ENCODE measurements at places on chromosomes 3 and 15.

- no peak for DNase-seq
Measured at GRCh38 chr3:109018828-109019227, 65.1 kb upstream of the GUCA1C start.

DNA sequence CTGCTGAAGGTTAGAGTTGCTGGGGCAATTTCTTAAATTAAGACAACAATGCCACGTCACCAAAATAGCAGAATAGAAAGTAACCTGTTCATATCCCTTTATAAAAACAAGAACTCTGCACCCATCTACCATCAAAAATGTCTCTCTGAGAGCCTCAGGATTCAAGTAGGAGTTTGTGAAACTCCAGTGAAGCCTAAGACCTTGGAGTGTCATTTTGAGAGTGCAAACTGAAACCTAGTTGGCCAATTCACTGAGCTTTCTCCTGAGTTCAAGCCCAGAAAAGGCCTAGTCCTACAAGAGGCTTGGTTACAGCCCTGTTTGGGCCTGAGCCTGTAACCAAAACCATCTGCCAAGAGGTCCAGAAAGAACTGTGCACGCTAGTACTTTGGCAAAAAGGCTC lies 335.1 kb downstream of the EFHB start:
- DNase-seq = no peak

GRCh38 chr3:104825116-104825515 lies 541.6 kb upstream of the ALCAM start:
- DNase-seq = no peak

- DNase-seq = no peak
Measured at GRCh38 chr3:86744051-86744450, 246.9 kb downstream of the VGLL3 start.

- no peak for DNase-seq
Measured at GRCh38 chr3:56969851-56970250, 90.6 kb upstream of the SPATA12 start.

DNA sequence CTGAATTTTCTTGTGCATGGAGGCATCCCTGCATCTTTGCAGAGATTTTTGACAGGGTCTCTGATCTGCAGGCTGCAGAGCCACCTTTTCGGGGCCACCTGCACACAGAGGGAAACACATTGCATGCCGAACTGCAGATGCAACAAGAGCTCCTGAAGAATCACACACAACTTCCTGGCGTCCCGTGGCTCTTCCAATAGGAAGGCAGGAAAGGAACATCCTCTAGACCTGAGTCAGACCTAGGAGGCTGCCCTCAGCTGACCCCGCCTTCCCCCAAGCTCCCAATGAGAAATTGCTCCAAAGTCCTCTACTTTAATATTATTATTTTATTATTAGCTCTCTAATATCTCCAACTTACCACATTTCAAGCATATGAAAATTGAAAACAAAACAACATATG lies 213.2 kb upstream of the ARRDC4 start:
- DNase-seq = no peak

- no peak for DNase-seq
Measured at GRCh38 chr3:46102059-46102779, 74.9 kb upstream of the XCR1 start.

DNA sequence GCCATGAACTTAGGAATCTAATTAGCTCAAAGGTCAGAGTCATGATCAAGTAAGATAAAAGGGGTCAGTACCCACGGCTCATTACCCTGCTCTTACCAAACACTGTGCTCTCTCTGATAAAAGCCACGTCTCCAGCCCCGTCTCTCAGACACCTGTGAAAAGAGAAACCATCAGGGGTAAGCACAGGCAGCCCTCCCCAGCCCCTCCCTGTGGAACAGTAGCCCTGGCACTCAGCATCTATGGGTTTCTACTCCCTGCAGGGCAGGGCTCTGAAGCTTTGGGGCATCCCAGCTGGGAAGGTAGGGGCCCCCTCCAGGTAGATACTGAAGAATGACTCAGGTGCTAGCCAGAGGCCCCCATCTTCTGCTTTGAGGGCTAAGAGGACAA lies 10.5 kb downstream of the LTF start:
- no peak for DNase-seq

DNA sequence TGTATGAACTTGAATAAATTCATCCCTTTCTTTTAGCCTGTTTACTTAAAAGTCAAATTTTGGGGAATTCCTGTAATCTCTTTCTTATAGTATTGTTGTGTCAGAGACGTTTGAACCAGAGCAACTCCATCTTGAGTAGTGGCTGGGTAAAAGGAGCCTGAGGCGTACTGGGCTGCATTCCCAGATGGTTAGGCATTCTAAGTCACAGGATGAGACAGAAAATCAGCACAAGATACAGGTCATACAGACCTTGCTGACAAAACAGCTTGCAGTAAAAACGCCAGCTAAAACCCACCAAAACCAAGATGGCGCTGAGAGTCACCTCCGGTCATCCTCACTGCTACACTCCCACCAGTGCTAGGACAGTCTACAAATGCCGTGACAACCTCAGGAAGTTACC lies 94.5 kb downstream of the P3H2 start:
- no peak for DNase-seq

GRCh38 chr3:168223085-168223484 lies 127.4 kb upstream of the GOLIM4 start:
- DNase-seq = no peak

- no peak for DNase-seq
Measured at GRCh38 chr15:101092156-101092866, 159.5 kb downstream of the CHSY1 start.

DNA sequence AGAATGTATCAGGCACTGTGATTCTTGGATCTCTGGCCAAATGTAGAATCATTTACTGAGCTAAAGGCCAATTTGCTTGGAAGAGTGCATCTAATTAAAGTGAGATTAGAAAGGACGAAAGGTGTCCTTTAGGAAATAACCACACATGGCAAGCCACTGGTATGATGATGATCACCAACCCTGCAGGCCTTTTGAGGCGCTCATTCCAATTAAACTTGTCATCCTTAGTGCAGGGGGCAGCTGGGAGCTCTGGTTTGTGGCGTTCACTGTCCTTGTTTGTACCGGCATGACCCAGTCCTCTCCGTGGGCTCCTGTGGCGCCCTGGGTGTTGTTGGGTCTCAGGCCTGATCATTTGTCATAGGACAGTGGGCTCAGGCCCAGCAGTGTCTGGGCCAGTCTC lies 11.0 kb downstream of the LIMD1 start:
- no peak for DNase-seq

- no peak for DNase-seq
Measured at GRCh38 chr3:140573011-140573410, 104.9 kb upstream of the TRIM42 start.

DNA sequence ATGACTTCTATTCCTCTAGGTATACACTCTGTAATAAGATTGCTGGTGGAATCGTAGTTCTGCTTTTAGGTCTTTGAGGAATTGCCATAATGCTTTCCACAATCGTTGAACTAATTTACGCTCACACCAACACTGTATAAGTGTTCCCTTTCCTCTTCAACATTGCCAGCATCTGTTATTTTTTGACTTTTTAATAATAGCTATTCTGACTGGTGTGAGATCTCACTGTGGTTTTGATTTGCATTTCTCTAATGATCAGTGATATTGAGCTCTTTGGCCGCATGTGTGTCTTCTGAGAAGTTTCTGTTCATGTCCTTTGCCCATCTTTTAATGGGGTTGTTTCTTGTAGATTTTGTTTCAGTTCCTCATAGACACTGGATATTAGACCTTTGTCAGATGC lies 12.8 kb downstream of the NXPE3 start:
- no peak for DNase-seq

DNA sequence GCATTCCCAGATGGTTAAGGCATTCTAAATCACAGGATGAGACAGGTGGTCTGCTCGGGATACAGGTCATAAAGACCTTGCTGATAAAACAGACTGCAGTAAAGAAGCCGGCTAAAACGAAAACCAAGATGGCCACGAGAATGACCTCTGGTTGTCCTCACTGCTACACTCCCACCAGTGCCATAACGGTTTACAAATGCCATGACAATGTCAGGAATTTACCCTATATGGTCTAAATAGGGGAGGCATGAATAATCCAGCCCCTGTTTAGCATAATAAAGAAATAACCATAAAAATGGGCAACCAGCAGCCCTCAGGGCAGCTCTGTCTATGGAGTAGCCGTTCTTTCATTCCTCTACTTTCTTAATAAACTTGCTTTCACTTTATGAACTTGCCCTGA lies 151.1 kb downstream of the ZNF385D start:
- no peak for DNase-seq

- DNase-seq = no peak
Measured at GRCh38 chr3:181497358-181497757, 214.4 kb upstream of the SOX2 start.

DNA sequence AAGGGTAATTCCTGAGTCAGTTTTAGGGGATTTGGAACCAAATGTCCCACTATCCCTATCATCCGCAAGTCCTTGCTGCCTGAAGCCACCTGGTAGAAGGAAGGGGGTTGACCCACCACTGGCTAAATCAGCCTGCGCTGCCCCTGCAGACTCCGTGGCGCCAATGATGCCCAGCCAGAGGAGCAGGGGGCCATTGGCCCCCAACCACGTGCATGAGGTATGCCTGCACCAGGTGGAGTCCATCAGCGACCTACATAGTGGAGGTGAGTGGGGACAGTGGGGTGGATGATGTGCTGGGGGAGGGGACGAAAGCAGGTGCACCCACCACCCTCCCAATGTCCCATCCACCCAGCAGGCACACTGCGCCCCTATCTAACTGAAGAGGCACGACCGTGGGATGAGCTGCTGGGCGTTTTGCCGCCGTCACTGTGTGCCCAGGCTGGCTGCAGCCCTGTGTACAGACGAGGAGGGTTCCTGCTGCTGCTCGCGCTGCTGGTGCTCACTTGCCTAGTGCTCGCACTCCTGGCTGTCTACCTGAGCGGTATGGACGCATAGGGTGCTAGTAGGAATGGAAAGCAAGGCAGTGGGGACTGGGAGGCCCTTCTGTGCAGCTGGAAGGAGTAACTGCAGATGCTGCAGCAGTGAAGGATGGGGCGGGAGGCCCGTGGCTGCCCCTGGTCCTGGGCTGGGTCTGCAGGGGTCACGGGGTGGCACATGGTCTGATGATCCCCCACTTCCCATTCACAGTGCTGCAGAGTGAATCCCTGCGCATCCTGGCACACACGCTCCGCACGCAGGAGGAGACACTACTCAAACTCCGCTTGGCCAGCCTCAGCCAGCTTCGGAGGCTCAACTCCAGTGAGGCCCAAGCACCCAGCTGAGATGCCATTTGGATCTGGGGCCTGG lies 5.7 kb downstream of the IFRD2 start:
- no peak for DNase-seq

DNA sequence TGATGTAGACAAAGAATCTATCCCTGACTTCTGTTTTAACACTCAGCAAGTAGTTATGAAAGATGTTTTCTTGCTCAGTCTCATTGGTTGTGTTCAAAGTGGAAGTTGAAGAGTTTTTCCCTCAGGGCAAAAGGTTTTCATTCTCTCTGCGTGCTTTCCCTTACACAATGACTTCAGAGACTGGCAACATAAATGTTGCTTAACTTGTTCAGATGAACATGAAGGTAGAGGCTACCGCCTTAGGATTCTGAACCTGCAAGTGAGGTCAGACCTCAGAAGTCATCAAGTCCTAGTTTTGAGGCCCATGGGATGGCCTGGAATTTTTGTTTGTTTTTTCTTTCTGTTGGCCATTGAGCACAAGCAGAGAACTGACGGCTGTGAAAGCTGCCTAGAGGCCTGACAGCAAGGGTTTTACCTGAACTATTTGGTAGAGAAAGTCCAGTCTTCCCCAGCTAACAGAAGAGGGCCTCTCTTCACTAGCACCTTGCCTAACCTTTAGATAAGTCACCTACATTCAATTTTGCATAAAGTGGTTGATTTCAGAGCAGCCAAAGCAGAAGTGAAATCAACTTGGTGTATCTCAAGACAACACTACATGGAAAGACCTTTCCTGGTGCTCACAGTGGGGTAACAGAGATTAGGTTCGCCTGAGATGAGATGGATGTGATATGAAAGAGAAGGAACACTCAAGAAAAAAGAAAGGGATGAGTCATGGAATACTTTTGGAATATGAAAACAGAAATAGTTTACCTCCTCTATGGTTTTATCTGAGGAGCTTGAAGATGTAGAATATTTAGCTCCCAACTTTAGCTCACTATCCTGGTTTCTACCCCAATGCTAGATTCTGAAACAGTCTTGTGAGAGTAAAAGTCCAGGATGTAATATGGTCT lies 53.6 kb upstream of the AP4E1 start:
- no peak for DNase-seq

DNA sequence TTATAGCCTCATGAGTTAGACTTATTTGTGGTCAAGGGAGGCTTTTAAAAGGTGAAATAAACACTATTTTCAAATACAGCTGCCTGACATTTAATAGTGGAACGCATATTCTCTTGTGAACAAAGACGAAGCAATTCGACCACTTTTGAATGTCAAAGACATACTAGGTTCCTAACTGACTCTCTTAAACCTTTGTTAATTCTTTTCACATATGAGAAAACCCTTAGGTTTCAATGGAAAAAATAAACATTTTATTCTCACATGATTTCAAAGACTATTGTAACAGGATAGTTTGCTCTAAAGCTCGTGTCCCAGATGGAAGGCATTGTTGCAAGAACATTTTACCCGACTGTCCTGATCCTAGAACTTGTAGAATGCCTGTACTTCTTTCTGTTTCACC lies 74.8 kb upstream of the BOC start:
- no peak for DNase-seq

DNA sequence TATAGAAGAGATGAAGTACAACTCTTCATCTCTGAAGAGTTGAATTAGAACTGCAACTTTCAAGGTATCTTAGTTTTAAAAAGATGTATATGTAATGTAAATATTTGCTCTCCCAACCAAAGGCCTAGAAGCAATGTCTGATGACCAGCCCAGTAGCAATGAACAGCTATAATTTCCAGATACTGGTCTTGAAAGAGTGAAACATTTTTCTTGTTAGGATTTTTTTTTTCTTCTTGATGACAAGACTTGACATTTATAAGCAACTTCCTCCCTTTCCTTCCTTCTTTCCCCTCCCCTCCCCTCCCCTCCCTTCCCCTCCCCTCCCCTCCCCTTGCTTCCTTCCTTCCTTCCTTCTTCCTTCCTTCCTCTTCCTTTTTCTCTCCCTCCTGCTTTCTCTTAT lies 423.4 kb downstream of the ZIC1 start:
- no peak for DNase-seq

DNA sequence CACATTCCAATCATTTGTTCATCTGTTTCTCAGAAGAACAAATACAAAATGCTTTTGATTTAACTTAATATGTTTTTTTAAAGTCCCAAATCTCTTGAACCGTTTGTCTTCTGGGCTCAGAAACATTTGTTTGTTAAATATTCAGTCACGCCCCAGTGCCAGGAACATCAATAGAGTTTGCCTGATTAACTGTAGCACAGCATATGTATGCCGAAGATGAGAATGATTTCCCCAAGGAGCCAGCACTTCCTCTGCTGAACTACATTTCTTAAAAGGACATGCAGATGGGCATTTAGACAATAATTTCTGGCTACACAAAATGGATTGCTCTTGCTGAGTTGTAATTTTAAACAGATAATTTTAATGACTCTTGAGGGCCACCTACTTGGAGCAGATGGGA lies 191.6 kb upstream of the FAM3D start:
- DNase-seq = no peak

DNA sequence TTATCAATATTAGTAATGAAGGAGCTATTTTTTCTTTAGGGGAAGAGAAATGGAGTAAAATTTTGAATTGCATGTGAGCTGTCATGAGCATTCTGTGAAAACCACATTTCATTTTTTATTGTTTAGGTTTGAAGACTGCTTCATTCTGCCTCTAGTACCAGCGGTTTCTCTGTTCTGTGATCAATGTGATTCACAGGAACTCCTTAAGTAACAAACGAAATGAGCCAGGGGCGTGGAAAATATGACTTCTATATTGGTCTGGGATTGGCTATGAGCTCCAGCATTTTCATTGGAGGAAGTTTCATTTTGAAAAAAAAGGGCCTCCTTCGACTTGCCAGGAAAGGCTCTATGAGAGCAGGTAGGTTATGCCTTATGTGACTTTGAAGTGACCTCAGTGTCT lies 13.0 kb downstream of the NIPA2 start:
- DNase-seq = no peak
